ENCODE measurements at places on chromosomes 5 and 9.

DNA sequence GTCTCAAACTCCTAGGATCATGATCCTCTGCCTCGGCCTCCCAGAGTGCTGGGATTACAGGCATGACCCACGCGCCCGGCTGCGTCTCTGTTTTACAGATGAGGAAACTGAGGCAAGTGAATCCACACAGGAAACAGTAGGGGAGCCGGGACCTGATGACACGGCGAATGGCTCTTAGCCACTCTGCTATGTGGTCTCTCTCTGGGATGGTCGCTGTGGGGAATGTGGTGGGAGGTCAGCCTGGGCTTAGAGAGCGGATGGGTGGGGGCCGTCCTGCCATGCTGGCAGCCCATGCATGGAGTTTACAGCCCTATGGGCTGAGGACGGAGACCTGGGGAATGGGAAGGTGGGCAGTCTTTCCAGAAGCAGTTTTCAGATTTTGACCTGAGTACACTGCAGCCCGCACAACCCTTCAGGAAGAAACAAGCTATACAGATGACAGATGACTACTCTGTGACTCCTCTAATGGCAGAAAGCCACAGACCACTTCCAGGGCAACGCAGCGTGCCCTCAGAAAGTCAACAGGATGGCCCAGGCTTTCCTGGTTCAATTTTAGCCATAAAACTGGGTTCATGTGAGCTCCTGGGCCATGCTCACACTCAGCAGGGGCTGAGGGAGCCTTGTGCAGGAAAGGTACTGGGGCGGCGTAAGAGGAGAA is 136.1 kb upstream of the RAPGEF1 start:
- peak; percentile 13 for DNase-seq

GRCh38 chr5:177178733-177179304 is 45.2 kb downstream of the NSD1 start:
- no peak for DNase-seq

DNA sequence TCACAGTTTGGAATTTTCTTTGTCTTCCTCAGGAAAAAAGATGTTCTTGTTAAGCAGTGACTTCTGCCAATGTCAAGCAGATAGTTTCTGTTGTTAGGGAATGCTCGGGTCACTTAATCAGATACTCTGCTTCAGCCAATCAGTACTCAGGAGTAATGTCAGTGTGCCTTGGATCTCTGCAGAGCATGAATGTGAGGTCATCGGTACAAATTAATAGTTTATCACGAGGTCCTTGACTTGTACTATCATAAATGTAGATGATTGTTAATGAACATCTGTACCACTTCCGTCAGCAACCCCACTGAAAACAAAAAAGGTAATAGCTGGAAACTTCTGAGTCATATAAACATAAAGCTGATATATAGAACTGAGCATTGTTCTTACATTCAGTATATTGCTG is 73.6 kb downstream of the FBXL7 start:
- DNase-seq, result no peak

DNA sequence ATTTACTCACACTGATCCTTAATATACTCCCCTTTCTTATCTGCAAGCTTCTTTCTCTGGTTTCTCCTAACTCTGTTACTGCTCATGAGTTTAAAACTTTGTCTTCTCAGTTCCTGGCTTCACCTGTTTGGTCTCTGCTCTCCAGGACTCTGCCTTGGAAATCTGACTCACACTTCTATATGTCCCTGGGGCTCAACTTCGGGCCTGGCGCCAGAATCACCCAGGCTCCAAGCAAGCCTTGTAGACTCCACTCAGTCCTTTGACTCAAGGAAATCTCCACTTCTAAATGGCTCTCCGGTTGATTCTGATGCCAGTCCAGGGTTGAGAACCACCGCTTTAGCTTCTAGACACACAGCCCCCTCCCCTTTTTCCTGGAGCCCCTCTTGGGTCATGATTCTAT is 57.8 kb downstream of the TMC1 start:
- no peak for DNase-seq

- no peak for DNase-seq
These were observed 73.1 kb downstream of the TMEM232 start for GRCh38 chr5:110653231-110653970.

GRCh38 chr5:125408448-125409233 is 662.2 kb upstream of the ZNF608 start:
- peak; percentile 23 for DNase-seq

GRCh38 chr9:130830231-130830760 is 4.8 kb upstream of the ABL1 start:
- no peak for DNase-seq

DNA sequence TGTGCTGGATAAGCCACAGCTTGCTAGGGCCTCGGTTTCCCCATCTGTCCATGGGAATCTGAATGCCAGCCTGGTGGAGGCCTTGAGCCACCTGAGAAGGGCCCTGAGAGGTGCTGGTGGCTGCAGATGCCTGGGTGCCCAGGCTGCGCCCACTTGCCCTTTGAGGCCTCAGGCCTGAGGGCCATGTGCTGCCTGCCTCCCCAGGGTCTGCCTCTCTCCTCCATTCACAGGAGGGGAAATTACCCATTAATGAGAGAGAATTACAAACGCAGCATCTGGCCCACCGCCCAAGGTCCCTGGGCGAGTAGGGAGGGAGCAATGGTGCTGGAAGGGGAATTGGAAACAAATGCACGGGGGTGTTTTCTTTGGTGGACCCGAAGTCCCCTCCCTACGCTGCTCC is 59.6 kb downstream of the BARX1 start:
- DNase-seq, result no peak

DNA sequence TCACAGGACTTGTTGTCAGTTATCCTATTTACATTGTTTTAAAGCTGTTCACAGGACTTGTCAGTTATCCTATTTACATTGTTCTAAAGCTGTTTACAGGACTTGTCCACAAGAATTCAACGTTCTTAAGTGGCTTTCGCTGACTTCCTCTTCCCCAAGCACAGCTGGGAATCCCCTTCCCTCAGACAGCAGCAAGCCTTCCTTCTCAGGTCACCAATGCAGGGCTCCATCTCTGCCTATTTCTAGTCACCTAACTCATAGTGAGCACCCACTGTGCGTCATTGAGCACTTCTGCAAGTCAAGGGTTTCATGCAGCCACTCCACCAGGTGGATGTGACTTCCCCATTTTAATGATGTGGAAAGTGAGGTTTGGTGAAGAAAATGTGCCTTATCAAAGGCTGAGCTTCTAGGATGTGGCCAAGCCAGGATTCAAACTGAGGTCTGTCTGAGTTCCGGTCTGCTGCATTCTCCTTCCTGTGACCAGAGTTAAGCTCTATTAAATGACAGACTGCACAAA is 109.8 kb upstream of the ZNF462 start:
- no peak for DNase-seq

- no peak for DNase-seq
These were observed 838.0 kb upstream of the WWC1 start for GRCh38 chr5:167453246-167454030.

DNA sequence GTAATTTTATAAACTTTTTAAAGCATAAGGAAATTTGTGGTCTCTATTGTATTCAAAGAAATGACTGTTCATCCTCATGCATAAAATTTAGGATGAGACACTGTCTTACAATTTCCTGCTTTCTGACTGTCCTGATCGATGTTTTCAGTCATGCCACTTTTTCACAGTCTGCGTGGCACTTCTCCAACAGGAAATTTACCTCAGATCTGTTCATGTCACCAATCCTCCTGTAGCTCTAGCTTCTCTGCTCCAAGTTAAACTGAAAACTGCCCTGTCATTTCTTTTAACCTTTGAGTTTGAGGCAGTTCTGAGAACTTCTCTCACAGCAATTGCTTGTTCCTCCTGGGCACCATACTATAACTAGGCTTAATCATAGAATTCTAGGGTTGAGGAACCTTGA is 455.1 kb downstream of the EFNA5 start:
- DNase-seq, result peak; percentile 0

- peak; percentile 84 for DNase-seq
These were observed 52.6 kb downstream of the TENT4A start for GRCh38 chr5:6765612-6766525.

- no peak for DNase-seq
These were observed 33.7 kb downstream of the ELP1 start for GRCh38 chr9:108900176-108900575.

- DNase-seq, result no peak
These were observed 97.8 kb downstream of the GPR21 start for GRCh38 chr9:123131258-123131657.

DNA sequence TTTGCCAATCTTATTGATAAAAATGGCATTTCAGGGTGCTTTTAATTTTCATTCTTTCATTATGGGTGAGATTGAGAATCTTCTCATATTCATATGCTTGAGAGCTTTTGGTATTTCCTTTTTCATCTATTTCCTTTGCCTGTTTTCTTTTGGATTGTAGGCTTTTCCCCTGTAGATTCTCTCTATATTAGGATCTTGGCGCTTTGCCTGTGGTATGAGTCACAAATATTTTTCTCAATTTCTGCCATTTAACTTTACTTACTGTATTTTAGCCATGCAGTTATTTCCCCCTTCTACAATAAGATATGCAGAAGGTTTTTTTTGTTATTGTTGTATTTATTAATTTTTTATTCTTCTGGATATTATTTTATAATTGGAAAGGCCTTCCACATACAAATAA is 21.5 kb upstream of the KLF9 start:
- DNase-seq, result no peak

DNA sequence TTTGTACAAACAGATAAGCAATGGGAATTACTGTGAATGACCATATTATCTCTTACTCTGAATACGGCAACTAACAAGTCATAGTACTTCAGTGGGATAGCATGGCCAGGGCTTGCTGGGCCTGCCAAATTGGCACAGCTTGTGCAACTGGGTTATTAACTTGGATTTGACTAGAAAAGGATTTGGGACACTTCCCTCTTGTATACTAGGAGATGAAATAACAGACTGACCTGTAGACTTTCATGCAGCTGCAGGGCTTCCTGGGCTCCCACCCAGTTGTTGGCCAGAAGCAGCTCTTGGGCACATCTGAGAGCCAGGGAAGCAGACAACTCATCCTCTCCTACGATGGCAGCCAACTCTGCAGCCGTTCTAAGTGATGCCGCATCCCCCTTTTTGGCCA is 39.8 kb downstream of the CNOT8 start:
- no peak for DNase-seq

- DNase-seq, result no peak
These were observed 21.9 kb upstream of the ISCA1 start for GRCh38 chr9:86304236-86304730.

DNA sequence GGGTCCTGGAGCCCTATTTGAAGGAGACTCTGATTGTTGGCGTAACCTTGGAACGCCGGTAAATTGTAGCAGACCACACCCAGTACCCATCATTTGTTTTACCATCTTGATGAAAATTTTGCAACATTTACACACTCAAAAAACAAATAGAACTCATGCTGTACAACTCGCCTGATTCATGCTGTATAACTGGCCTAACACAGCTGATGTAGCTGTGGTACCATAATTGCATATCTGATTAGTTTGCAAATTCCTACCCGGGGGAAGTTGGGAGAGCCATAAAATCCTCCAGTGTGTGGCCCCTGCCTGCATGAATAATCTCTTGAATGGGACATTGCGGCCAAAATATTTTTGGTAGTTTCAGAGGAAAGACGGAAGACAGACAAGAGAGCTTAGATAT is 9.7 kb downstream of the NIPAL4 start:
- DNase-seq, result no peak

DNA sequence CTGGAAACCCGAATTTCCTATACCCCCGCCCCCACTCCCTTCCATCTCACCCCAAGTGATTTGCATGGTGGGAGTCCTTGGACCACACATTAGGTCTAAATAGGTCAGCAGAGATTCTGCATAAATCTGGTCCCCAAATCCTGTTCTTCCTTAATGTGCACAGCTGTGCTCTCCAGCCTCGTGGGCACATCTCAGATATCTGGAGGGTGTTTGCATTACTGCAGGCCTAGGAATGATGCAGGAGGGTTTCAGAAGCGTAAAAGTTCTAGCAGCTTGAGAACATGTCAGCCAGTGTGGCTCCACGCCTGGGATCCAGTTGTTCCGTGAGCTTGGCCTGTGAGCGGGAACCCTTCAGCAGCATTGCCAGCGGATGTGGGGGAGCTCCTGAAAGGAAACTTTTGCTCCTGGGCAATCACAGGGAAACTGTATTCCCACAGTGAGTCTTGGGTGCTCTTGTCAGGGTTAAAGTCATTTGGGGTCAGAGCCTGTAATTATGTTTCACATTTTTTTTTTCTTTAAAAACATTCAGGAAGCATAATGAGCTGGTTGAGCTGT is 12.9 kb downstream of the ARHGAP26 start:
- no peak for DNase-seq

DNA sequence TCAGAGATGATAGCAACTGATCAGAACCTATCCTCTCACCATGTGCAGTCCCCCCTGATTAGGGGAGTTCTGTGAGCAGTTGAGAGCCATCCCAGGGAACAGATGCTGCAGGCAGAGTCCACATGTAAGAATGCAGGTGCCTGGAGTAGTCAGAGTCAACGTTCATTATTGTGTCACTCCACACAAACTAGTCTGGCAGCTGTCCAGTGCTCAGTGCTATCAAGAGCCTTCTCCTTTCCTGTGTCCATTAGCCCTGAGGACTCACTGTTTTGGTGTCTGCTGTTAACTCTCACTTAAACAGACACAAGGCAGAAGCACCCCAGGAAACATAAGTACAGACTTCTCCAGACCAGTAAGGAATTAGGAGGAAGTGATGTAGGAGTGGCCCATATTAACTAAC is 2.5 kb downstream of the SH3TC2 start:
- DNase-seq, result no peak

GRCh38 chr5:177557041-177557647 is 2.8 kb upstream of the FAM193B start:
- DNase-seq, result peak; percentile 26

DNA sequence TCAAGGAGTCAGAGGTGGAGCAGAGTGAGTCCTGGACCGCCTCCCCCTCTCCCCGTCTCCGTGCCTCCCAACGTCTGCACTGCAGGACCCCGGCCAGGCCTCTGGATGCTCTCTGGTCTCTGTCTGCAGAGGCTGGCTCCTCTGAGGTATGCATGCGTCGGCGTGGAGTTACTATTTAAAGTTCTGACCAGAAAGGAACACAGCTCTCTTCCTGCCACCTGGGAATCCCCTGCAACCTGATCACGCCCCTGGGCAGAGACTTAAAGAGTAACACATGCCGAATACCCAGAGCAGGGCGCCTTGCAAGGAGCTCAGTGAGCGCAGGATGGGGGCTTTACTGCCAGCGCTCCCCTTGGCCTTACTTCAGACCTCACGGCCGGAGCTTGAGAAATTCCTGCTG is 16.0 kb downstream of the ANXA6 start:
- DNase-seq, result peak; percentile 79

DNA sequence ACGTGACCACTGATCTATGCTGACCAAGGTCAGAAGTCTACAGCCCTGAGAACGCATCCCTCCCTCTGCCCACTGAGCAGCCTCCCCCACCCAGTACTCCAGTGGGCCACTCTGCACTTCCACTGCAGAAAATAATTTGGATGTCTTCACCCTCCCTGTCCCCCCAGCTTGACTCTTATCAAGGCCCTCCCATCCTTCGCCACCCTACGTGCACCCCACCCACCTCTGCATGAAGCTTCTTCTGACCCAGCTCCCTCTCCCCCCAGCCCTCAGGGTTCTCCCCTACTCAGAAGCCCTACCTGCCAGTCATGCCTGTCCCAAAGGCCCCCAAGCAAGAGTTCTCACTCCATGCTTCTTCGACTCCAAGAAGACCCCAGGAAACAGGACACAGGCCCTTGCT is 138.5 kb upstream of the FSTL4 start:
- DNase-seq, result no peak

GRCh38 chr5:65142511-65143011 is 339.2 kb downstream of the ADAMTS6 start:
- no peak for DNase-seq

- no peak for DNase-seq
These were observed 977 bp upstream of the PAM start for GRCh38 chr5:102753889-102754766.
